Fibroblast of lung (primary cell): ENCODE measurements at places on chromosomes 5 and 9. TPM values are rescaled to one million over a fixed set of nuclear protein-coding genes. Genes with fewer than 3 reads are reported as not detected.

GRCh38 chr5:88683506-88684135, 199.4 kb downstream of the MEF2C start:
- DNase-seq = no peak

- no peak for DNase-seq
Measured at GRCh38 chr5:148855249-148856008, 29.0 kb downstream of the ADRB2 start.

- DNase-seq = peak; percentile 74
Measured at GRCh38 chr5:109584986-109585599, 104.6 kb upstream of the MAN2A1 start.

DNA sequence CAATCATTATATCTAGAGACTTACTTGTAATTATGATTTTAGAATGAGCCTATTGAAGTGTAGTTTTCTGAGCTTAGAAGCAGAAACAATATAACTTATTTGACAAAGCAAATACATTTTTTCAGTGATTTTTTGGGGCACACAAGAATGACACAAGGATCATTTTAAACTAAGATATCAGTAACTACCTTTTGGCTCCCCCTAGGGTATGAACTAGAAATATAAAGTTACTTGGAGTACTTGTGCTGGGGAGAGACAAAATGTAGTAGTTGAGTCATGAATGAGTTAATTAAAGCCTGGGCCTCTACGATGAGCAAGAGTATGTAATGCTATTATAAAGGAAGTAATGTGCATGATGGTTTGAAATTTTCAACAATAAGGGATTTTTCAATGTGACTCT, 1244.1 kb upstream of the ACO1 start:
- DNase-seq = peak; percentile 27

The PTGDS gene
- 89.9 and 90.3 TPM in 2 replicates for total RNA-seq

GRCh38 chr5:16757989-16758501, 141.2 kb upstream of the RETREG1 start:
- DNase-seq = no peak

DNA sequence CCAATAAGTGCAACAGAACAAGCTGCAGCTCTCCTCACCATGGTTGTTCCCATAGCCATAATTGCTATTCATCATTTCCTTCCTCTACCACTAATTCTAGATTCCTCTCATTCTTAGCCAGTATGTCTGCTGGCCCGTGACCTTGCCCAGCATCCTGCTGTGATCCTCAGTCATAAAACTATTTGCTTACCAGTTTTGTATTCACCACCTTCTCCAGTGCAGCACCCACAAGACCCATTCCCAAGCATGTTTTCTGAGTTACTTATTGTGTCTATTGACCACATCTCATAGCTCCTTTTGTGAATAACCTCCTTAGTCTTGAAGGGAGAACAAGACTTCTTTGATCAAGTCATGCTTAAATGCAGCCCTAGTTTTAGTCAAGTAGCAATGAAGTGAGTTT, 488.0 kb upstream of the CTNND2 start:
- DNase-seq = peak; percentile 60

DNA sequence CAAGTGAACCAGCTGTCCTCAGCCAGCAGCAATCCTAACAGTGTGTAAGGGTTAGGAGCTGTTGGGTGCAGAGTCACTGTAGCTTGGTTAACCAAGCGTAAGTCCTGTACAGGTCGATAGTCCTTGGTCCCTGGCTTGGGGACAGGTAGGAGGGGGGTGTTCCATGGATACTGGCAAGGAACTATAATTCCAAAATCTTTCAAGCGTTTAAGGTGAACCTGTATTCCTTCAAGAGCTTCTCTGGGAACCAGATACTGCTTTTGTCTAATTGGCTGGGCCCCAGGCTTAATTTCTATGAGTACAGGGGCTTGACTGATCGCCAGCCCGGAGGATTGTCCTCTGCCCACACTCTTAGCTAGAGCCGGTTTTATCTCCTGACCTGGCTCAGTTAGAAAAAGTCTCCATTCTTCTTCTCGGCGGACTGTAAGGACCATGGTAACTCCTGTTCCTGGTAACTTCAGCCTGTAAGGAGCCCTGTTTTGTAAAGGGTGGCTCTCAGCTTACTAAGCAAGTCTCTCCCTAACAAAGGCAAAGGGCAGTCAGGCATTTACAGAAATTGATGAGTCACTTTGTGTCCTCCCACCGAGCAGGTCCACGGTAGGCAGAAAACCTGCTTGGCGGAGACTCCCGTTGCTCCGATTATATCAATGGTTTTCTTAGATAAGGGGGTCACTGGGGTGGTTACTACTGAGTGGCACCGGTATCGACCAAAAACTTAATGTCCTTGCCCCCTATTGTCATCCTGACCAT, 6.0 kb upstream of the ZNF354C start:
- no peak for DNase-seq

GRCh38 chr5:76604838-76605237, 18.4 kb downstream of the F2RL2 start:
- DNase-seq = peak; percentile 71

- no peak for DNase-seq
Measured at GRCh38 chr9:113220467-113221002, 542 bp downstream of the FKBP15 start.

- peak; percentile 97 for DNase-seq
Measured at GRCh38 chr9:94139672-94140417, 55.6 kb downstream of the PTPDC1 start.

DNA sequence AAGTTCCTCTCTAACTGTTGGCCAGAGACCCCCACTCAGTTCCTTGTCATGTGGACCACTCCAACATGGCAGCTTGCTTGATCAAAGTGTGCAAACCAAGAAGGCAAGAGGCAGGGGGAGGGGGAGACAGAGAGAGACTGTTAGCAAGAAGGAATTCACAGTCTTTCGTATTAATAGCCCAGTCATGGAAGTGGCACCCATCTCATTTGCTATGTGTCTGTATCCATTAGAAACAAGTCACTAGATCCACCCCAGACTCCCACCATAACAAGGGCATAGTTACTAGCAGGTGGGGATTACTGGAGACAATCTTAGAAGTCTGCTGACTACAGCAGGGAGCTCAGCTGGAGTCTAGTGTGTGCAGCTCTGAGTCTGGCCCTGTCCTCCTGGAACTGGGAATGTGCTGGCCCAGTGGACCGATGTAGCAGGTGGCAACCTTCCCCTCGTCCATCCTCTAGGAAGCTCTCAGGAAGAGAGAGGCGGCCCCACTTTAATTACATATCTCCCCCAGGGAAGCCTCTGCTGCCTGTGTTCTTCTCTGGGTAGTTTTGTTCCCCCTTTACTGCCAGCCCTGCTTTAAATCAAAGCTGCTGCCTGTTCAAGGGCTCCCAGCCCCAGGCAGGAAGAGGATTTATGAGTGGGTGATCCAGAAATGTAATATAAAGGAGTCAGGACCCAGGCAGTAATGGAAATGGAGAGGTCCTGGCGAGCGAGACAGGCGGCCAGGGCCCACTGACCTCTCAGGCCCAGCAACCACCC, 47.8 kb upstream of the ALDH1B1 start:
- DNase-seq = no peak

The PRSS3 gene
- total RNA-seq = 0.26 and 0.33 TPM in 2 replicates

DNA sequence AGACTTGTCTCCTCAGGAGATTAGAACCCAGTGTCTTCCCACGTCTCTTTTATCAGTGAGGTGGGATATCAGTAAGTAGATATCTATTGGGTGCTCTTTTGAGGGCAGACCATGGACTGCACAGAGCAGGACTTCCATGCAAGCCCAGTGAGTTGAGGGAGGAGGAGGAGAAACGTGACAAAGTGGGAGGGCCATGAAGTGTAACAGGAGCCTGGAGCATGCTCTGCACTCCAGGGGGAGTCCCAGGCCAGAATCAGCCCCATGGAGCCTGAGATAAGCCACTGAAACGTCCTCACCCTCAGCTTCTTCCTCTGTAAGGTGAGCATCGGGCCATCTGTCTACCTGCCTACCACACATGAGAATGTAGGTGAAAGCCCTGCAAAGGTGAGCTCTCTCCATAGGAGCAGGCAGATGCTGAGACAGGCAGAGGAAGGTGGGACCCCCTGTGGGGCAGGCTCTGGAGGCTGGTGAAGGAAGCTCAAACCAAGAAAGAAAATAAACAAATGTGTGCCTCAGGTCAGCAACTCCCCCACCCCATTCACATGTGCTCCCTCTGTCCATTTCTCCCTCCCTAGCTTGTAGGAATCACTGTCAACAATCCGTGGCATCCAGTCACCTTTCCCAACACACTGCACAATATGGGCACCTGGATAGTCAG, 87.4 kb downstream of the NRG2 start:
- DNase-seq = no peak

- DNase-seq = no peak
Measured at GRCh38 chr9:33170464-33171415, 3.6 kb upstream of the B4GALT1 start.

DNA sequence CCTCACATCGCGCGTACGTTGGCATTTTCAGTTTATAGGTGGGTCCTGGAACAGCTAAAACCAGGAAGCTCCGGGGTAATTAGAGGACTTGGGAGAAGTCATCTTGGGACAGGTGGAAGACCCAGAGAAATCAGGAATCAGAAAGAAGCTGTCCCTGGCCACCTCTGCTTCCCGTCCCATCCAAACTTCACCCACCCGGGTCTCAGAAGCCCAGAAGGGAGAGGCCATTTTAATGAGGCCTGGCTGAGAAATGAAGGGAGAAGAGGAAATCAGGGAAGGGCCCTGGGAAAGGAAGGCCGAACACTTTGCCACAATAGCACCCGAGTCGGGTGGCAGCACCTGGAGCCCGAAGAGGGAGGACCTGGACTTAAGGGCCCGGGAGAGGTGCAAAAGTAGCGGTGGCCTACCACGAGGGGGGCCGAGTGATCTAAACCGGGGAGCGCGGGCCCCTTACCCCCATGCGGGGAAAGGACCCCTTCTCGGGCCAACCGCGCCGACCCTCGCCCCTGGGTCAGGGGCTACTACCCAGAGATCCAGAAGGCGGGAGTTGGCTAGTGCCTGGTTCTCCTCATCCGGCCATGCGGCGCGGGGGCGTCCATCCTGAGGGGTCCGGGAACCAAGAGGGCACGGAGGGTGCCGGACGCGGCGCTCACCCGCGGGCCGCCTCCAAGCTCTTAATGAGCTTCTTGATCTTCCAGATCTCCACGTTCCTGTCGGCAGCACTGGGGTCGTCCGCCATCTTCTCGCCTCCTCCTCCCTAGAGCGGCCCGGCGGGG, 668 bp downstream of the ETF1 start:
- DNase-seq = no peak

- DNase-seq = no peak
Measured at GRCh38 chr5:88663793-88664216, 219.2 kb downstream of the MEF2C start.

DNA sequence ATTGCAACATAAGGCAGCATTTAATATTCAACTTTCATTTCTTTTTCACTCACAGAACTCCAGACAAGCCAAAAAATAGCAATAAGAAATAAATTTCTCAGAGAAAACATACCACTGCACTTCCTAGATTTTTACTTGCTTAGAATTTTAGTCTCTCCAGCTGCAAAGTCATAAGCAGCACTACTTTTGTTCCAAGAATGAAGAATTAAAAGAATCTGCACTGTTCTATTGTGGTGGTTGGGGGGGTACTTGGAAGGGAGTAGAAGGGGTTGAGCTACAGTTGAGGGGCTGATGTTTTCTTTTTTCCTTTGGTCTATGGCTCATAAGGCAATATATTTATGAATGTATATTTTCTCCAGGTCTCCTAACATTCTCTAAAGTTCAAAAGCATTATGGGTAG, 144.5 kb downstream of the KIAA0825 start:
- no peak for DNase-seq

DNA sequence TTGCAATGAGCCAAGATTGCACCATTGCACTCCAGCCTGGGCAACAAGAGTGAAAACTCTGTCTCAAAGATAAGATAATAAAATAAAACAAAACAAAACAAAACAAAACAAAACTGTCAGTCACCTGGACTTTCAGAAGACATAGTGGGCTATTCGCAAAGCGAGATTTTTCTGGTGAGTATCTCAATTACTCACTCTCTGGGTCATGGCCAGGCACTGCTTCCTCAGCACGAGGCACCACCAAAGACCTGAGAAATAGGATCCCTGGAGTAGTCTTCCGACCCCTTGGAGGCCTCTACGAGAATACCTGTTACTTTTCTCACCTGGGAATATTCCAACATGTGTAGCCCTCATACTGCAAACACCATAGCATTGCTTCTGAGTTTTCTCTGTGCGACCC, 201.7 kb upstream of the ZNF618 start:
- DNase-seq = peak; percentile 51

DNA sequence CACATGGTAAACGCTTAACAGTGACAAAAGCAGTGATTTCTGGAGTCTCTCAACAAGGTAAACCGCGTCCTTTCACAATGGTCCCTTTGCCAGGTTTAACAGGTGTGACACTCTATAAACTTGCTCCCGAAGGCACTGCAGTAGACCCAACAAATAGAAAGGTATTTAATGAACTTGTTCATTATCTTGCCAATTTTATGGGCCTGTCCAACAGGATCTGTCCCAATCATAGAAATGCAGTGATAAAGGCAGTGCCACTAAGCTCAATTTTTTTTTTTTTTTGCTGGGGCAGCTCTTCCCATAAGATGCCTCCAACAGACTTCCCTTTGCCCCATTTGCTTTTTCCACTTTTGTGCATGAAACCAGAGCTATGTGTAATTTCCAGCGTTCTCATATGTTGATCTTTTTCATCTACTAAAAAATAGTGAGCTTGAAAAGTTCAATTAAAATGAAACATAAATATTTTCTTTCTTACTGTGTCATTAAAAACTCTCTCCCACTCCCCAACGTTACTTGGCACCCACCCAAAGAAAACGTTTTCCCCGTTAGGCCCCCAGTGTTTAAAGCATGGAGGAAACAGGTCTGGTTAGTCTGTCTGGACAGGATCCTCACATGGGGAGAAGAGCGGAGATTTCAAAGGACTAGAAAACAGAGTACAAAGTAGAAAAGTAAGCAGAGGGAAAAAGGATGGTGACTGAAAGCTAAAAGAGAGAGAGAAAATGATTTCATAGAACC, 80.9 kb upstream of the SPATA31D4 start:
- DNase-seq = no peak

DNA sequence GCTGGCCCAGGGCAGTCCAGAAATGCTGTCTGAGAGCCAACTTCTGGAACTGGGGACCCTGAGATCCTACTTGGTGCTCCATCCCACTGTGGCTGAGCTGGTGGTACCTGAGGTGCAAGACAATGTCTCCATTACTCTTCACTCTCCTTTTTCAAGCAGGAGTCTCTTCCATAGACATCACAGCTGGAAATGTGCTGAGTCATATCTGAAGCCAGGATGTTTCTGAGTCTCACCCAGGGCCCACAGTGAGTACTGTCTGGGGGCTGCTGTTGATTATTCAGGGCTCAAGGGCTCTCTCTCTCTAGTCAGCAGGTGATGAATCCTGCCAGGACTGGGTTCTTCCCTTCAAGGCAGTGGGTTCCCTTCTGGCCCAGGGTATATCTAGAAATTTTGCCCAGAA, 145.2 kb upstream of the TAS2R1 start:
- peak; percentile 46 for DNase-seq

GRCh38 chr5:41127967-41128690, 57.0 kb upstream of the MROH2B start:
- no peak for DNase-seq

GRCh38 chr5:132771503-132771998, 5.5 kb downstream of the SEPTIN8 start:
- peak; percentile 48 for DNase-seq

- no peak for DNase-seq
Measured at GRCh38 chr9:126650404-126651341, 36.9 kb downstream of the LMX1B start.

The TNFAIP8 gene
- total RNA-seq = 30.6 and 37.7 TPM in 2 replicates
